COR-L47 (cell line): ENCODE measurements at places on chromosomes 7 and 10.

GRCh38 chr7:134182078-134182477, 54.9 kb downstream of the LRGUK start:
- no peak for DNase-seq

- DNase-seq = no peak
These were observed 34.3 kb downstream of the TET1 start for GRCh38 chr10:68594405-68594804.

GRCh38 chr7:81300753-81301152, 381.9 kb upstream of the SEMA3C start:
- no peak for DNase-seq

GRCh38 chr7:74617180-74617744, 40.3 kb upstream of the GTF2I start:
- DNase-seq = no peak

GRCh38 chr10:44952779-44953231, 6.8 kb upstream of the RASSF4 start:
- DNase-seq = no peak

- DNase-seq = no peak
These were observed 2.1 kb downstream of the SCD start for GRCh38 chr10:100349087-100349486.

- DNase-seq = no peak
These were observed 23.3 kb upstream of the STEAP2 start for GRCh38 chr7:90188281-90188680.

DNA sequence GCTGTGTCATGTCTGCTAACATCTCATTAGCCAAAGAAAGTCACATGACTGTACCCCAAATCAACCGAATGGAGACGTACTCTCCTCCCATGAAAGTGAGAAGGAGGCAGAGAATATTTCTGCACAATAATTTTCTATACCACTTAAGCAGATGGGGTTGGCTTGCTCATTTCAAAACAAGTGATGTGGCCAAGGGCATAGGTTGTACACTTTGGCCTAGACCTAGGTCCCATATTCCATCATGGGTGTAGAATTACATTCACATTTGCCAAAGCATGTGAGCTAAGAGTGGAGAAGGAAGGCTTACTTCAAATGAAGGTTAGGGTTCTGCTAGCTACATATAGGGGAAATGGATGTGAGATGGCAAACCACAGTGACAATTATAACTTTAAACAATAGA, 83.0 kb downstream of the ZNF365 start:
- no peak for DNase-seq

DNA sequence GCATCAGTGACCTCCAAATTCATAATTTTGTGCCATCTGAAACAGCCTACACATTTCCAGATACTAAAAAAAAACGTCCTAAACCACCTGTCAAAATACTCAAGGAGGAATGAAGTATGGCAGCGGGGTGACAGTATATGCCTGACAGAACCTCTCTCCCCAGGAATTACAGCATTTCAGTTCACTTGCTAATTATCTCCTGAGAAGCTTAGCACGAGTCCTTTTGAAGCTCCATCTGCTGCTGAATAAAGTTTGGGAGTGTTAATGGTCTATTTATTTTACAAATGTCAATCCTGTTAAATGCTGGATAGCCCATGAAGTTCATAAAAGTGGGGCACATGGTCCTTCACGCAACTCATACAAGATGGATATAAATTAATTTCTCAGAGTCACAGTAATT, 29.4 kb upstream of the ANLN start:
- DNase-seq = no peak

DNA sequence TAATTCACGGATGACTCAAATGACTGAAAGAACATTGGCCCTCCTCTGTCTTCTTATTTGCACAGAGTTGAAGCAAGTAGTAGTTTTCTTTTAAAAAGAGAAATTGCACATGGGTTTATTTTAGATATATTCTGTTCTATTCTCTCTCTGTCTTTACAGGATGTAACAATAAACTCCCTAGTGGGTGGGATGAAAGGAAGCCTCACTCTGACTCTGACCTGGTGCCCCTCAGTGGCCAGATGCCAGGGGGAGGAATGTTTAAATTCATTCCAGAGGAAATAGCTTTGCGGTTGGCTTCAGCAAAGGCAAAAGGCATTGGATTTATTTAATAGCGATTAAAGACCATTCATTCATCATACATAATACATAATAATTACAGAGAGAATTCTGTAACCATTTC, 156.4 kb upstream of the MTPN start:
- peak; percentile 30 for DNase-seq

DNA sequence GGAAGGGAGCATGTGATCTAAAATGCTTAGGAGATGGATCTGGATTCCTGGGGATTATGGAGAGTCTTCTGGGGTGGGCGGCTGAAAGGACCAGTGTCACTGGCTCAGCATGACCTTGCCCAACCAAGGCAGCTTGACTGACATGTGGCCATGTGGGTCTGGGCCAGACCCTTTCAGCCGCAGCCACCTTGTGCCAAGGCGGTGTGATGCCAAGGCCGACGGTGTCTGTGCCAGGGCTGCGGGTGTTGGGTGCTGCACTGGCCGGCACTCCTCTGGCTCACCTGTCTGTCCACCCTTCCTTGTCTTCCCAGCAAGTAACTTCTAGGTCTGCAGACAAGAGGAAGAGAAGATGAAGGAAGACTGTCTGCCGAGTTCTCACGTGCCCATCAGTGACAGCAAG, 8.8 kb downstream of the DEPP1 start:
- no peak for DNase-seq

GRCh38 chr7:137434946-137435345, 91.4 kb upstream of the PTN start:
- peak; percentile 48 for DNase-seq

- DNase-seq = no peak
These were observed 80.5 kb downstream of the RTKN2 start for GRCh38 chr10:62188021-62188616.

DNA sequence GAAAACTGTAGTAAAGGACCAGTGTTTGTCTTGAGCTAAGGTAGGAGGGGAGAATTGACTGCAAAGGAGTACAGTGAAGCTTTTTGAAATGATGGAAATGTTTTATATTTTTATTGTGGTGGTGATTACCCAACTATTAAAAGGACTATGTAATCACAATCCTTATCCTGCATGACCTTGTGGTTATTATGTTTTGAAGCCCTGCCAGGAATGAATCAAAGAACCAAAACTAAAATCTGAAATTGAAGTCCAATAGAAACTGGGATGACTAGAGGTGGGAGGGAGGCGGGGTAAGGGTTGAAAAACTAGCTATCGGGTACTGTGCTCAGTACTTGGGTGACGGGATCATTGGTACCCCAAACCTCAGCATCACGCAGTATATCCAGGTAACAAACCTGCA, 8.2 kb downstream of the CCDC7 start:
- DNase-seq = no peak

GRCh38 chr7:30986738-30987137, 23.0 kb downstream of the GHRHR start:
- DNase-seq = no peak

GRCh38 chr10:16995867-16996529, 133.6 kb downstream of the CUBN start:
- no peak for DNase-seq

GRCh38 chr10:114915294-114915693, 22.7 kb upstream of the TRUB1 start:
- peak; percentile 13 for DNase-seq

- no peak for DNase-seq
These were observed 142.7 kb downstream of the ADARB2 start for GRCh38 chr10:1594372-1595241.

- no peak for DNase-seq
These were observed 75.5 kb downstream of the CARD11 start for GRCh38 chr7:2968176-2968575.

DNA sequence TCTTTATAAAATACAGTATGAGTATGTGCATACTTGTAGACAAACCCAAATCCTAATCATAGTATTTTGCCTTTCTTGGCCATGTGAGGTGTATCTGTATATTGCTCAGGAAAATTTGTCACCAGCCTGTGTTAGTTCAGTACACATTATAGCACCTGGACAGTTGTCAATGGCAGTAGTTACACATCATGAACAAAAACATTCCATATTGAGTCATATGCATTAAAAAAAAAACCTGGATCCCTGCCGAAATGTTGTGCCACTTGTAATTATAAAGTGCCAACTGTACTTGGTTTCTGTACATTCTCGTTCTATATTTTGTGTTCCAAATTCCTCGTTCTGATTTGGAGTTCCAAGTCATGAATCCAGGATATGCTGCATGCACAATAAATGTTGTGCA, 410.4 kb downstream of the INHBA start:
- no peak for DNase-seq
